ENCODE measurements at places on chromosomes 1 and 21.
A peak's percentile ranks its signal among the peaks of the same experiment; 100 is the strongest.

- peak; percentile 31 for DNase-seq
Measured at GRCh38 chr1:173050865-173051264, at the start of gene TNFSF18. Gene TNFSF18, minus strand, starts transcription at chr1:173050941. Its CDS starts 45 bp downstream, at chr1:173050896.

- DNase-seq: no peak
Measured at GRCh38 chr21:32321480-32321879, 22.8 kb downstream of the MRAP start.

GRCh38 chr1:229088711-229089110, 182.2 kb upstream of the RAB4A start:
- no peak for DNase-seq

DNA sequence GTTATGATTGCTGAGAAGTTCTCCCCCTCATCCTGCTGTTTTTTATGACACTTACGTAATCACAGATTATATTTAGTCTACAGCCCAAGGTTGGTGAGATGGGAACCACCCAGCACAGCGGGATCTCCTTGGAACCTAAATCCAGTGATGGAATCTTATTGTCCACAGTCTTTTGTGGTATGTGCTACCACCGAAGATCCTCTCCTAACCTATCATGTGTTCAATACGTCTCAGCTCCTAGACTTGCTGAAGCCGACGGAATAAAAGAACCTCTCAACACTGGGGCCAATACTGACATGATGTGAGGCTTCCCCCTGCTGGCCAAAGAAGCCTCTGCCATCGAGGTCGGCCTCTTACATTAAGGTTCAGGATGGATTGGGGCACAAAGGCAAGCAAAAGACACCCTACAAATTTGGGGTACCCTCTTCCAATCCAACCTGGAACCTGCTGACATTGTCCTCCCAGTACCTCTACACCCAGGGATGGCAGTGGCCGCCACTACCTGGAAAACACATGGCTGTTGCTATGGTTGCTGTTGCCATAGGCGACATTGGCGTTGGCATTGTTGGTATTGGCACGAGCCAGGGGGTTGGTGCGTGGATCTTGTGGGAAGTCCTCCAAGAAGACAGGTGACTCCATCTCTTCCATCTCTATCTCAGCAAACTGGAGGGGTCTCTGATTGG, 19.4 kb upstream of the KIF21B start:
- DNase-seq: no peak

DNA sequence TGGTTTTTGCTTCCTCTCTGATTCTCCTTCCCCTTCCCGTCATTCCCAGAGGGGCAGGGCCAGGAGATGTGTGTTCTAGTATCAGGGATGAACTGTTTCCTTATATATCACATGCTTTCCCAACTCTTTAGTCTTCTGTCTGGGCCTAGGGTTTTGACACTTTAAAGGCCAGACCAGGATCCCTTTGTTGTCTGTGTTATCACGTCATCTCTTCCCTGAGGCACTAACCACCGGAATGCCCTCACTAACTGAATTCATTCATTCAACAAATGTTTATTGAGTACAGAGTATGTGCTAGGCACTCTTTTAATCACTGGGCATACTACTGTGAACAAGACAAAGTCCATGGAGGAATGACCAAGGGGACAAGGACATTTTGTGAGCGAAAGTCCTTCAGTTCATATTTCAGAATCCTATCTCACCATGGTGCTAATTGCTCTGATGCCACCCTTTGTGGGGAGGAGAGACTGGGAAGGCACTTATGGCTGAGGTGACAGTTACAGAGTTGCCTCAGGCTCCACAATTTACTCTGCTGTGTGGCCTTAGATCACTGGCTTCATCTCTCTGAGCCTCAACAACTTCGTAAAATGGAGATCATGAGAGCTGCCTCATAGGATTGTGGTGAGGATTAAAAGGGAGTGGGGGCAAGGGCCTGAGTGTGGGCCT, 12.0 kb upstream of the ZNF362 start:
- DNase-seq: no peak

DNA sequence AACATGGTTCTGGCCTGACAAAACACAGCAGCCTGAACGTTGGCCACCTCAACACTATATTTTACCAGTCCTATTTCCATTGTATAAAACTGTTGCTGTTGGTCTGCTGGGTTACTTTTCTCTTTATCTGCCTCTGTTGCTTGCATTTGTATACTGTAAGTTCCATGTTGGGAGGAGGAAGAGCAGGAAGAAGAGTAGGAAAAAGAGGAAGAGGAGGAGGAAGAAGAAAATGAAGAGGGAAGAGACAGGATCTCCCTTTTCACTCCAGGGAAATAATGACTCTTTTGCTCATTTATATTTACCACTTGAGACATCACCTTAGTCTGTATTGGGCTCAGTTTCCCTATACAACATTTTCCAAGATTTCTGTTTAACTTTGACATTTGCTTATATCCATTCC, 134.2 kb downstream of the PTPRC start:
- no peak for DNase-seq

DNA sequence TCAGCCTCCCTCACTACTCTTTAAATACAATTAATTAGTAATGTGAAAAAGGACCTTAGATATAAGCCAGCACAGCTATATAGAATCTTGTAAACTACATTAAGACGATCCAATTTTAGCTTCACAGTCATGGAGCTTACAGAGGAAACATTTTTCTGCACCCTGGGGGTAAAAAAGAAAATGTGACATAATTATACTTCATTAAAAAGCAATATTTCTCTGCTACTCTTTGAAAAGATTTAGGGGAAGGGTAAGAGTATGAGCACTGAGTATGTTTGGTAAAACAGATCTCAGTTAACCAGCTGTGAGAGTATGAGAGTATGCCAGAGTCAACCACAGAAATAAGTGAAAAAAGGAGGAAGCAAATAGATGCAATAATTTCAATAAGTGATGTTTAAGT, 1415.9 kb downstream of the PLA2G4A start:
- DNase-seq: no peak

GRCh38 chr1:112312315-112312714, 83.7 kb upstream of the CTTNBP2NL start:
- DNase-seq: no peak

- DNase-seq: no peak
Measured at GRCh38 chr1:200888349-200888838, 6.3 kb upstream of the INAVA start.

GRCh38 chr1:154883919-154884868, 14.1 kb upstream of the KCNN3 start:
- no peak for DNase-seq

GRCh38 chr1:213244664-213245091, 193.6 kb downstream of the RPS6KC1 start:
- DNase-seq: no peak

DNA sequence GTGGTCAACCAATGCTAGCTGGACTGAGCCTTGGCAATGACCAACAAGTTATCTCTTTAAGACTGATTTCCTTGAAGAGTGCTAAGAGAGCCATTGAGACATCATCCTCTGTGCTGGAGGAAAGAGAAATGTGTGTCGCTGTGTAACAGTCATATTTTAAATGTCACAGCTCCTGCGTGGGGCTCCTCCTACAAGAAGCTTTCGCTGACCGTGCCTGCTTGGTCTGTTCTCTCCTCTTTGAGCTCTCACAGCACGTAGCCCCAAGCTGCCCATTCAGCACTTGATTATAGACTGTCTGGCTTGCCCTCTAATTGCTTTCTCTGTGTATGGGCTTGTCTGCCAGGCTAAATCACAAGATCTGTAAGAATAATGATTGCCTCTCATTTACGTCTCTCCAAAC, 221.3 kb downstream of the FOXD2 start:
- no peak for DNase-seq

- DNase-seq: no peak
Measured at GRCh38 chr1:97646071-97646470, 274.8 kb downstream of the DPYD start.

DNA sequence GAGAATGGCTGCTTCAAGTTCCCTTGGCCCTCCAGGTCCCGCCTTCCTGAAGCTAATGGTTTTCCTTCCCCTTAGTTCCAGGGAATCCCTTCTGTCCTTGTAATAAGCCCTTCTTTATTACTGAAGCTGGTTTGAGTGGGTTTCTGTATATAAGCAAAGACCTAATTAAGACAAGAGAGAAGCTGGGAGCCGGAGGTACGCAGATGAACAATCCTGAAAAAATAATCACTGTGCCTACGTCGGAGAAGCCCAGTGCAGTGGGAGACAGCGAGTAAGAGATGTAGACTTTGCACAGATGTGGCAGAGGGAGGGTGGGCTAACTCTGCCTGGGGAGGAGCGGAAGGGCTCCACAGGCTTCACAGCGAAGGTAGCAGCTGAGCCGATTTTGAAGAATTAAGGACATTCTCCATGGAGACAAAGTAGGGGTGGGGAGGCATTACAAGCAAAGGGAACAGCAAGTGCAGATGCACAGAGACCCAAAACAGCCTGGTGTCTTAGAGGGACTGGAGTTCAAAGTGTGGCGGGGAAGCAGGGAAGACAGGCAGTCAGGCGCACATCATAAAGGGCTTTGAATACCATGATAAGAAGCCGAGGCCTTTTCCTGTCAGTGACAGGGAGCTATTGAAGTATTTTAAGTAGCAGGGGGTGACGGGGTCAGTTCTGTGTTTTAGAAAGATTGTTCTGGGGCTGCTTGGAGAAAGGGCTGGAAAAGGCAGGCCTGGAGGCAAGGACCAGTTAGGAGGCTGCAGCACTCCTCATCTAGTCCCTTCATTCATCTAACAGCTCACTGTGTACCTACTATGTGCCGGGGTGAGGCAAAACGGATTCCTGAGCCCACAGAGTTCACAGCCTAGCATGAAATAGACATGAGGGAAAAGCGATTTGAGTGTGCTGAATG, 6.5 kb downstream of the RIMS3 start:
- no peak for DNase-seq

- DNase-seq: no peak
Measured at GRCh38 chr1:232844791-232845190, 39.6 kb downstream of the MAP10 start.

DNA sequence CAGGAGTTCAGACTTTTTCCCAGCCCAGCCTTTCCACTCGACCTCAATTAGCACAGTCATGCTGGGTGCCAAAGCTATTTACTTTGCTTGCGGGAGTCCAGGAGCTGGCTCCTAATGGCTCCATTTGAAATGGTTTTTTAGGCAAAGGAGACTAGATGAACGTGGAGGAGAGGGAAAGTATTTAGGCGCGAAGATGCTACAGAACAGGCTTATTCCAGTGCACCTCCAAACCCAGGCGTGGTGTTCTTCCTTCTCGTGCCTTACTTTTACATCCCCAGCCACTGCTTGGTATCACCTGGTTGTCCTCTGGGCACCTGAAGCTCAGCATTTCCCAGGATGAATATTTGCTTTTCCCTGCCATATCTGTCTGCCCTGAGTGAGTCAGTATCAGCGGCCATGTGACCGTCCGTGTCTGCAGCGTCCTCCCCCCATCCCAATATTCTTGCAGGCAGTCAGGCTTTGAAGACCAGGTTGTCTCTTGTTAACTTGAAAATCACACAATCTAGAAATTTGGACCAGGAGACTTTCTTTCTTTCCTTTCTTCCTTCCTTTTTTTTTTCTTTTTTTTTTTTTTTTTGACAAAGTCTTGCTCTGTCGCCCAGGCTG, 198.5 kb downstream of the DYRK1A start:
- DNase-seq: no peak

- no peak for DNase-seq
Measured at GRCh38 chr1:1122078-1122811, 6.4 kb upstream of the C1orf159 start.

- no peak for DNase-seq
Measured at GRCh38 chr1:50783286-50783685, 176.8 kb downstream of the FAF1 start.

GRCh38 chr21:32990666-32991065, 35.1 kb upstream of the OLIG2 start:
- DNase-seq: no peak

GRCh38 chr21:17660862-17661261, 48.2 kb upstream of the BTG3 start:
- DNase-seq: no peak

DNA sequence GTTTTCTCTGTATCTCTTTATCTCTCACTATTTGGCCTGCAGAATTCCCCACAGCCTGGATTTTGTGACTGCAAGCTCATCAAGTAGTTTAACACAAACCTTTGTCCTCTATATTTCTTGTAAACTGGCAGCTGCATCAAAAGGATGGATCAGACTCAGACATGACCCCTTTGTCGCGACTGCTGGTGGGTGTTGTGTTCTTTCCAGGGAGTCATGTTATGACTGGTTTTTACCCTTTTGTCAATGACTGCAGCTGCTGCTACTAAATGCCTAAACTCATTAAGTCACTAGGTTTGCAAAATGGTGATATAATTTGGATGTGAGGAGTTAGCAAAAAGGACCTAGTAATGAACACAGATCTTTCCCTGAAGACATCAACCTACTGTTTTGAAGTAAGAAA, 10.2 kb upstream of the TOMM20 start:
- no peak for DNase-seq

DNA sequence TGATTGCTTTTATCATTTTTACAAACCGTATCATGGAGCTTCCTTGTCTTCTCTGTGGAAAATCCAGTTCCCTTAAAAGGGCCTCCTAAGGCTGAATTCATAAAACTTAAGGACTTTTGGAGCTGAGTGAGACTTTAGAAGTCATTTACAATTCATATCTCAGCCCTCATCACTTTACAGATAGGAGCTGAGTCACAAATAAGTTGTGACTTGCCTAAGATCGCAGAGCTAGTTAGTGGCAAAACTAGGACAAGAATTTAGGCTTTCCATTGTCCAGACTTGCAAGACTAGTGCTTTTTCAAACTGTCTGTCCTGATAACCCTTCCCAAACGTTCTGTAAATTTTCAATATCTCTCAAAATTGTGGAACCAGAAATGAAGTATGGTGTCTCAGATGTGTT, 37.3 kb downstream of the C1orf21 start:
- DNase-seq: no peak

- no peak for DNase-seq
Measured at GRCh38 chr1:228691211-228691610, 44.1 kb upstream of the RHOU start.

- no peak for DNase-seq
Measured at GRCh38 chr1:192462616-192463015, 113.0 kb upstream of the RGS1 start.

GRCh38 chr1:151549199-151549598, 9.1 kb downstream of the TUFT1 start:
- DNase-seq: no peak

GRCh38 chr1:187819086-187819485, 990.3 kb downstream of the PLA2G4A start:
- DNase-seq: no peak

- DNase-seq: no peak
Measured at GRCh38 chr1:99738858-99739465, 27.5 kb downstream of the FRRS1 start.

GRCh38 chr1:6170742-6171201, 9.3 kb downstream of the CHD5 start:
- no peak for DNase-seq

DNA sequence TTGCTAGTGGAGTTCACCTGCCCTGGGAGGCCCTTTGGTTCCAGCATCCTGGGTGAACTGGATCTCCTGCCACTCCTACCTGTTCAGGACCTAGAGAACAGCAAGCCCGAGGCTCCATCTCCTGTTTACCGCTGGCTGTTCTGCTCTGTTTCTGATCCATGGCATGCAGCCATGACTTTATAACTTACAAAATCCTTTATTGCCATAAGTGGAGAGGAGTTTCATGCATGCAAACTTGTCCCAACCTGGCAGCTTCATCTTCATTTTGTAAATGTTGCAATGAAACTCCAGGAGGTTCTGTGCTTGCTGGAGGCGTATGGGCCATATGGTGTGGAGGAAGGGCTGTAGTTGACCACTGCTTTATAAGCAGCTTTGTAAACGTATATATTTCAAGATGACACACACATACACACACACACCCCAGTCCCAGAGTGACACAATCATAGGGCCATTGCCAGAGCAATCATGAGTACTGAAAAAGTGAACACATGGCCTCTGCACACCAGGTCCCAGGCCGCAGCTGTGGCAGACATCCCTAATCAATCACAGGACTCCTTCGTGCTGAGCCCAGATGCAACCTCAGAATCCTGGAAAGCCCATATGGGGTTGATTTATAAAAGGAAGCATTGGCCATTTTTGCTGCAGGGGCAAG, 69.0 kb downstream of the UBIAD1 start:
- DNase-seq: no peak
